ENCODE measurements at places on chromosomes 13 and 19. TPM values are rescaled to one million over a fixed set of nuclear protein-coding genes. Genes with fewer than 3 reads are reported as not detected.

The SMIM44 gene
- not detected for total RNA-seq

DNA sequence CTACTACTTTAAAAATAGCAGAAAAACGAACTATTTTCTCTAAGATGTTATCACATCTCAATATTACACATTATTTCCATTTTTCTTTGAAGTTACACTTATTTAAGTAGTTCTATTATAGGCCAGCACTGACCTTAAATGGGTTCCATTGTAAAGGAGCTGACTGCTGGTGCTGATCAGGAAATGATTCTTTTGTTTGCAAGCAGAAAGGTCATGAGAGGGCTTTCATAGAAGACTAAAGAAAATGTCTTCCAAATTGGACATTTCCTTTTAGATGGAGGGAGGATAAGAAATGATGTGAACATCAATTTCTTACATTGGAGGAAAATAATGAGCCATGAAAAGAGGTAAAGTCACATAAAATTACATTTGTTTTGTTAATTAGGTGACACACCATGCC, 96.2 kb downstream of the SUCLA2 start:
- no peaks in the 10 kb centered on the region for H3K4me1 ChIP-seq
- no peaks in the 10 kb centered on the region for H3K36me3 ChIP-seq
- no peak overlapping the region for H3K4me3 ChIP-seq
- DNase-seq = no peak
- H3K27me3 ChIP-seq = no peaks in the 10 kb centered on the region

DNA sequence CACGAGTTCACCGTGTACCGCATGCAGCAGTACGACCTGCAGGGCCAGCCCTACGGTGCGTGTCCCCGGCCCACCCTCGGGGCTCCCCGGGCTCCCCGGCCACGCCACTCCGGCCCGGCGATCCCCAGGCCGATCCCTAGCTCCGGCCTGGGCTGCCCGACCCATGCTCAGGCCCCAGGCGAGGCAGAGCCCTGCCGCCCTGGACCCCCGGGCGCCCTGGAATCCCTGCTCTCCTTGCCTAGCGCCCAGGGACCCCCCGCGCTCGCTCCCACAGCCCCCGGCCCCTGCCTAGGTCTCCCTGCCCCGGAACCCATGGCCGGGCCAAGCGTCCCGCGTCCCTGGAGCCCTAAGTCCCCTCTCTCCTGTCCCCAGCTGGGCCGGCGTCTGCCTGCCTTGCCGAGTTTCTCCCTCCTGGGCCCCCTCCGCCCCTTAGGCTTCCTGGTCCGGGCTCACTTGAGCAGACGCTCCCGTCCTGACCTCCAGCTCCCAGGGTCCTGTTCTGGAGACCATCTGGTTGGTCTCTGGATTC, 494 bp downstream of the NCLN start:
- peak overlapping the region; percentile 72 for H3K4me3 ChIP-seq
- H3K4me1 ChIP-seq = peaks cover 12% of the 10 kb centered on the region
- no peak for DNase-seq
- H3K27ac ChIP-seq = peak overlapping the region; percentile 71

DNA sequence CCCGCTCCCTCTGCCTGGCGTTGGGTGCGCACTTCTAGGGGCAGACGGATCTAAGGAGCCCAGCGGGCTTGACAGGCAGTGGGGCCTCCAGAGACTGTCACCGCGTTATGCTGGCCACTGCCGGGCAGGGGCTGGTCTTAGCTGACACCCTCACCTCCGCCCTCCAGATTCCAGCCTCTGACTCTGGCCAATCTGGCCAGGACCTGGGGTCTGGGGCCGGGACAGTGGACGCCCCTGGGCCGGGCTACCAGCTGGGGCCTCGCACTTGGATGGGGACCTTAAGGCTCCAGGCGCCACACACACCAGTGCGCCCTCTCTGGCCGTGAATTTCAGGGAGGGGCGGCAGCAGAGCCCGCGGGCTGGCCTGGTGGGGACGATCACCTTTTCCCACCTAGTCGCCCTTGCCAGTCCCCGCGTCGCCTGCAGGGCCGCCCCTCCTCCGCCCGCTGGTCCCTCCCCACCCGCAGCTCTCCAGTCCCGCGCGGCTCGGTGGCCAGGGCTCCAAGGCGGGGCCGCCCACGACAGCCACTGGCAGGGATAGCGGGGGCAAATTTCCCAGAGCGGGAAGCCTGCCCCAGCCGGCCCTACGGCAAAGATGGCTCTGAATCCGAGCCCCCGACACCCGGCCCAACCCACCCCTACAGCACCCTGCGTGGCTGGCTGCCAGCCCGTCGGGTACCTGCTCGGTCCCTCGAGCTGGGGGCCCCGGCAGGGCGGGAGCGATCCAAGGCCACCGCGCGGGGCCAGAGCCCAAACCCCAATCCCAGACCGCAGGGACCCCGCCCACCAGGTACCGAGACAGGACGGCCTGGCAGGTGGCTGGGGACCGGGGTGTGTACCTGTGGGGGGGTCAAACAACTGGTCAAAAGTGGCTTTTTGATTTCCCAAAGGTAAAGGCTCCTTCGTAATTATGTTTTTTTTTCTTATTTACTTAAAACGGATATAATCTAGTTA, 6.1 kb upstream of the ZNF98 start:
- H3K36me3 ChIP-seq = no peaks in the 10 kb centered on the region
- H3K4me3 ChIP-seq = no peak overlapping the region
- H3K4me1 ChIP-seq = no peaks in the 10 kb centered on the region
- no peak overlapping the region for H3K27ac ChIP-seq
- H3K27me3 ChIP-seq = peaks cover 6% of the 10 kb centered on the region
- no peak for DNase-seq

The ENOX1 gene
- total RNA-seq = 2.6 TPM

- H3K27ac ChIP-seq = peak overlapping the region; percentile 88
- H3K36me3 ChIP-seq = no peaks in the 10 kb centered on the region
- no peak overlapping the region for H3K4me3 ChIP-seq
- H3K4me1 ChIP-seq = peaks cover 3% of the 10 kb centered on the region
Observed at GRCh38 chr13:113928685-113929627, 44.9 kb downstream of the C13orf46 start.

- no peaks in the 10 kb centered on the region for H3K27me3 ChIP-seq
- H3K4me1 ChIP-seq = no peaks in the 10 kb centered on the region
- H3K4me3 ChIP-seq = no peak overlapping the region
Observed at GRCh38 chr13:84864341-84864740, 934.9 kb downstream of the SLITRK6 start.

- H3K4me1 ChIP-seq = peaks cover 4% of the 10 kb centered on the region
- no peak for DNase-seq
- H3K27me3 ChIP-seq = no peaks in the 10 kb centered on the region
- H3K4me3 ChIP-seq = peak overlapping the region; percentile 71
Observed at GRCh38 chr19:2820112-2820702, 539 bp downstream of the ZNF554 start.

- no peaks in the 10 kb centered on the region for H3K27me3 ChIP-seq
- H3K27ac ChIP-seq = peak overlapping the region; percentile 75
- H3K4me1 ChIP-seq = no peaks in the 10 kb centered on the region
- no peaks in the 10 kb centered on the region for H3K36me3 ChIP-seq
- no peak for DNase-seq
Observed at GRCh38 chr13:51620165-51620983, 36.1 kb downstream of the WDFY2 start.

The FAM216B gene
- total RNA-seq = not detected

GRCh38 chr13:45456196-45456972, 8.4 kb upstream of the COG3 start:
- no peaks in the 10 kb centered on the region for H3K27me3 ChIP-seq
- no peak for DNase-seq
- H3K4me1 ChIP-seq = no peaks in the 10 kb centered on the region
- H3K4me3 ChIP-seq = no peak overlapping the region
- H3K27ac ChIP-seq = no peak overlapping the region

DNA sequence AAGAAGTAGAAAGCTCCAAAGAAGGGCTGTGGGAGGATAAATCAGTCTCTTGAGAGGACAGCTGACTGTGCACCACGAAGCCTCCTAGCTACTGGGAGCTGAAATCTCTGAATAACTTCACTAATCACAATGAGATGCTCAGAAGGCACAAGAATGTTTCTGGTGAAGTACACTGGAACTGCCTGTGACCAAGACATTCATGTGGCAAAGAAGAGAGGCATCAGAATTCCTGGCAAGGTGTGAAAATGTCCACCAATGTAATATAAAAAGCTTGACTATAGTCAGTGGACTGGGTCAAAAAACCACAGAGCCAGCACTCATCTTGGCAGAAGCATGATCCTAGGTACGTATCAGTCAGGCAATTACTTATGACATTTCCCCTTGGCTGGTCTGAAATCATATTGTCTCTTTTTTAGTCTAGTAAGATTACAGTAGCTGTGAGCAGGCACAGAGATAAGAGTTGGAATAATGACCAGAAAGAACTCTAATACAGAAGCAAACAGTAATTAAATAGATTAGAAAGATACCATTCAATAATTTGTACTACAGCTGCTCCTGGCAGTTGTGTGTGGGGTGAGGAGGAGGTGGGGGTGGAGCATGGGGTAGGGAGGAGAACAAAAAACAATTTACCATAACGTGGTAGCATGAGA, 434.7 kb downstream of the DIAPH3 start:
- no peak overlapping the region for H3K4me3 ChIP-seq
- no peaks in the 10 kb centered on the region for H3K4me1 ChIP-seq
- no peak for DNase-seq
- H3K27ac ChIP-seq = no peak overlapping the region

- peaks cover 21% of the 10 kb centered on the region for H3K4me1 ChIP-seq
- no peaks in the 10 kb centered on the region for H3K27me3 ChIP-seq
- peak within 1 kb of the TSS; percentile 65 for H3K4me3 ChIP-seq
Observed at GRCh38 chr13:49585220-49586157, at the start of gene RCBTB1. Gene RCBTB1, minus strand, starts transcription at chr13:49585558. Its CDS starts 18,279 bp downstream, at chr13:49567279.

The MEGF8 gene
- 22.8 TPM for total RNA-seq

DNA sequence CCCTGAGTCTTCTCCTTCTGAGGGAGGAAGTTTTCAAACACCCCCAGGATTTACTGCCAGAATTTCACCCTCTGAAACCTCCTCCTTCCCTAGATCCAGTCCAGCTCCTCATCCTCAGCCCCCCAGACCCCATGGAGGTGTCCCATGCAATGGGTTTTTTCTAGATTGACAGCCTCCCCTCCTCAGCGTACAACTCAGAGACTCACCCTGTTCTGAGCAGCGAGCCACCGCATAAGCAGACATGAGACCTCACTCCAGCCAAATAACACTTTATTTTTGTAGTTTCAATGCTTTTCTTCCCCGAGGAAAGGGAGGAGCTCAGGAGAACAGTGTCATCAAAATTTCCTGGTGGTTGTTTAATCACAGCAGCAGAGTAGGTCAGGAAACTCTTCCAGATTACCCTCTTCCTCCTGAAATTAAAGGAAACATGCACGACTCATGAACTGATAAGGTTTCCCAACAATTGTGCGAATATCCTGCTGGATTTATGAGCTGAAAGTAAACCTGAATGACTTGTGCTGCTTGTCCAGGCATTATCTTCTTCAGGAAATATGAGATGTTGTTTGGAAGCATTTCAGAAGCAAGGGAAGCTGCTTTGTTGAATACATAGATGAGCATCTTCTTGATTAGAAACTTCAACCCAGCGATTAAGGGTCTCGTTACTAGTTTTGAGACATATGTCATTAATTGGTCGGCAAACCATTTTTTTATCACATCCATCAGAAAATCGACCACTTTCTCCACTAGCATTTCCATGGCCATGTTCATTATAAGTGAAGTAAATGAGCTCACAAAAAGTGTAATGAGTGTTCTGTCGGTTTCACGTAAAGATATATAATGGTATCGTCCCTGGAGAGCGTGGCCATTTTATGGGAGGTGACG, 36.2 kb downstream of the ERICH4 start:
- no peak for DNase-seq
- H3K4me3 ChIP-seq = no peak overlapping the region
- H3K4me1 ChIP-seq = no peaks in the 10 kb centered on the region
- no peak overlapping the region for H3K27ac ChIP-seq

- no peak overlapping the region for H3K4me3 ChIP-seq
- H3K4me1 ChIP-seq = peaks cover 12% of the 10 kb centered on the region
- no peak overlapping the region for H3K27ac ChIP-seq
- no peaks in the 10 kb centered on the region for H3K36me3 ChIP-seq
- no peak for DNase-seq
Observed at GRCh38 chr13:38700051-38700450, 13.2 kb downstream of the FREM2 start.

- H3K27me3 ChIP-seq = no peaks in the 10 kb centered on the region
- no peaks in the 10 kb centered on the region for H3K36me3 ChIP-seq
- peak overlapping the region; percentile 75 for H3K27ac ChIP-seq
- H3K4me3 ChIP-seq = no peak overlapping the region
- peaks cover 7% of the 10 kb centered on the region for H3K4me1 ChIP-seq
Observed at GRCh38 chr13:83765796-83766195, 116.5 kb downstream of the SLITRK1 start.

GRCh38 chr19:29672319-29672932, 7.2 kb downstream of the PLEKHF1 start:
- peaks cover 91% of the 10 kb centered on the region for H3K4me1 ChIP-seq
- no peaks in the 10 kb centered on the region for H3K27me3 ChIP-seq
- DNase-seq = no peak

The HPN gene
- total RNA-seq = not detected

DNA sequence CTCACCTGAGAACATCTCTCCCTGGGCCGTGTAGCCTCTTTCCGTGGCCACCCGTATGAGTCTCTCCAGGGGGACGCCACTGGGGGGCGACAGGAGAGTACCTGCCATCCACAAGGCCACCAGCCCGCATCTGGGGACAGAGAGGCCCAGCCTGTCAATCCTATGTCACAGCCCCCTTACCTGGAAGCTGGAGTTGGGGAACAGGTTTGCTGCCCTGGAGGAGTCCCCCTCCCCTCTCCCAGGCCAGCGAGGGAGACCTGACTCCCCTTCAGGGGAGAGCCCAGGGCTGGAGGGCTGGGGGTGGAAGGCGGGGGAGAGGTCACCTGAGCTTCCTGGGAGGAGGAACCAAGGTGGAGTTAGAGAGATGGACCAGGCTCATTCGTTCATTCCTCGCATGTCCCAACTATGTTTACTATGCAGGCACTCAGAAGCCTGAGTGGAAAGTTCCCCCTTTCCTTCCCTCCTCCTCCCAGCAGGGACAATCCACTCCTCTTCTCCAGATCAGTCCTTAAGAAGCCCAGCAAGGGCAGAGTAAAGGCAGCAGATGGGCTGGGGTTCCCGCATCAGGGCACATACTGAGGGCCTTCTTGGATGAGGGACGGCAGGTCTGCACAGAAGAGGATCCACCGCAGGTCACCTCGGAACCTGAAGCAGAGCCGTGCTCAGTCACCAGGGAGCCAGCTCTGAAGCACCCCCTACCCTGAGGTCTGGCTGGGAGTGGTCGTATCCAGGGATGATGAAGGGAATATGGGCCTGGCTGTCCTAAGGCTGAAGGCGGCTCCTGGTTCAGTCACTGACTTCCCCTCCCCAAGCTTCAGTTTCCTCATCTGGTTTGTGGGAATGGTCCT, 5.5 kb downstream of the ACTMAP start:
- peak overlapping the region; percentile 73 for H3K27ac ChIP-seq
- H3K27me3 ChIP-seq = no peaks in the 10 kb centered on the region
- no peak overlapping the region for H3K4me3 ChIP-seq
- H3K36me3 ChIP-seq = no peaks in the 10 kb centered on the region
- DNase-seq = no peak

- H3K4me1 ChIP-seq = peaks cover 23% of the 10 kb centered on the region
- peak overlapping the region; percentile 72 for H3K27ac ChIP-seq
- no peaks in the 10 kb centered on the region for H3K36me3 ChIP-seq
Observed at GRCh38 chr13:39874331-39875053, 219.0 kb downstream of the COG6 start.

- no peaks in the 10 kb centered on the region for H3K36me3 ChIP-seq
- no peaks in the 10 kb centered on the region for H3K27me3 ChIP-seq
- H3K4me3 ChIP-seq = no peak overlapping the region
- no peak for DNase-seq
Observed at GRCh38 chr19:906480-906879, 6.5 kb downstream of the R3HDM4 start.

All from tibial nerve (tissue), 4 donors.